ENCODE measurements at places on chromosomes 13 and 19.

DNA sequence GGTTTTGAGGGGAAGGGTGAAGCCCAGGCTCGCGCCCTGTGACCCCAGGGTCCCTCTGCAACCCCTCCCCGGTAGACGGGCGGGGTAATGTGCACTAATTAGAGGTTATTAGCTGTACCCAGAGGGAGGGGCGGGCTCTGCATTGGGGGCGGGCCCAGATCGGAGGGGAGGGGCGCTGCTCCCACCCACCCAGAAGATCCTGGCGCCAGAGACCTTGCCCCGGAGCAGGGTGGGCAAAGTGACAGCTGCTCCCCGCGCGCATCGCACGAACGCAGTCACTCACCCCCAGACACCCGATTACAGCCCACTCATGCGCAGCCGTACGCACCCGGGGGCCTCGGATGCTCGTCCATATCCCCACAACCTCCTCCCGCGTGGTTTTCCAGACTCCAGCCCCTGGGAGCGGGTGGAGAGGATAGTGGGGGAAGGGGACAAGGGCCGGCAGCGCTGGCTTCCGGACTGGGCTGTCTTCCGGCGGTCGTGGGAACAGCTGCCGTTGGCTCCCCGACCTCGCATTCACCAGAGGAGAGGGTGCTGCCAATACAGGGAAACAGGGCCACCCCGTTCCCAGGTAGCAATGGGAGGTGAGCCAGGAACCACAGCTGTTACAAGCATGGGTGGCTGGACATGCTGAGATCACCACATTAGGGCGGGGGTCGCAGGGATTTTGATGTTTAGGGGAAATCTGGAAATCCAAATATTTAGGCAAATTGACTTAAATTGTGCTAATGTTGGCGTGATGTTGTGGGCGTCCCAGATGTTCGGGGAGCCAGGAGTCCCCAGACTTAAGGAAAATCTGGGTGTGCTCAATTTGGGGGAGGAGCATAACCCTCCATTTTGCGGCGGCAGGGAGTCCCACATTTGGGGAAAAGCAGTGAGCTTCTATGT, 2.9 kb upstream of the HOOK2 start:
- DNase-seq, result no peak

DNA sequence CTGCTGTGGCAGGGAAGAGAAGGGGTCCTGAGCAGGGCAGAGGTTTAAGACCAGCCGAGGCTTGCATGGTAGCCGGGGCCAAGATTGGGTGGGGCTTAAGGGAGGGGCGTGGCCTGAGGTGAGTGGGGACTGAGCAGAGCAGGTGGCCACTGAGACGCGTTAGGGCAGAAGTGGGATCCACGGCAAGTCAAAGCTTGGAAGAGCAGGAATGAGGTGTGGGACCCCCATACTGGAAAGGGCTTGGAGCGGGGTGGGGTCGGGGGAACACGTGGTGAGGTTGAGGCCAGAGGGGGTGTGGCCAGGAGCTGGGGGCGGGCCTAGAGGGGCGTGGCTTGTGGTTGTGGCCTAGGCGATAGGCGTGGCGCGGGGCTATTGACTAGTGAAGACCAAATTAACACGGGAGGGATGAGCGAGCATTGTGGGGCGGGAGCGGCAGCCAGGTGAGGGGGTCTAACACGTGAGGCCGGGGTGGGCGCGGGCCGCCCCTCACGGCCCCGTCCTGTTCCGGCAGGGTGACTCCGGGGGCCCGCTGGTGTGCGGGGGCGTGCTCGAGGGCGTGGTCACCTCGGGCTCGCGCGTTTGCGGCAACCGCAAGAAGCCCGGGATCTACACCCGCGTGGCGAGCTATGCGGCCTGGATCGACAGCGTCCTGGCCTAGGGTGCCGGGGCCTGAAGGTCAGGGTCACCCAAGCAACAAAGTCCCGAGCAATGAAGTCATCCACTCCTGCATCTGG, 3.3 kb downstream of the CFD start:
- no peak for DNase-seq

- DNase-seq, result no peak
These were observed 2.5 kb downstream of the RPS9 start for GRCh38 chr19:54203151-54203611.

- DNase-seq, result no peak
These were observed 37.1 kb upstream of the XPO4 start for GRCh38 chr13:20939662-20940061.

- no peak for DNase-seq
These were observed 892.9 kb downstream of the EFNB2 start for GRCh38 chr13:105642511-105642958.

DNA sequence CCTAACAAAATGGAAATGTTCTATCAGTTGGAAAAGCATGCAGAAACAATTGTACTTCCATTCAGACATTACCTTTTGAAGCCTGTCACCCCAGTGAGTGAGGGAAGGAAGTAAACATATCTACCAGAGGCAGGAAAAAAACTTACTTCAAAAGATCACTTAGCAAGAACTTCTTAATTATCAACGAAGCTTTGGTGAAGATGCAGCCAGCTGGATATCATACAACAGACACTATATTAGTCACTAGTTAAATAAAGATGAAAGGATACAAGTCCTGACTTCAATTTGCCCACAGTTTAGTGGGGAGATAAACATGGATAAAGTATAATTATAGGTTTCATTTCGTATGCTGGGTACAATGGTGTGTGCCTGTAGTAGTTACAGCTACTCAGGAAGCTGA, 148.8 kb downstream of the TNFRSF19 start:
- no peak for DNase-seq

DNA sequence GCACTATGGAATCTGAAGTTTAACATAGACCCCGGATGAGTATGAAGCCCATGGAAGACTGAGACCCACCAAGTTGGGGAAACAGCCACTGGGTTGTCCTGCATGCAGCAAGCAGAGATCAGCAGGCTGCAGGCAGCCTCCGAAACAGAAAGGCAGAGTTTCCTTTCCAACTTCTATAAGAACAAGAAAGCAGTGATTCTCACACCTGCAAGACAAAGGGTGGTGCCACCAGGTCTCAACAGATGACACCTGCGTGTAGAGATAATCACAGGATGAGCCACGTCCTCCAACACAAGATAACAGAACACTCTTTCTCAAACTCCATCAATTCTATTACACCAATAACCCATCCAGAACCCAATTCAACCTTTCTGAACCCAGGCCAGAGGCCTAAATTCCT, 457.9 kb downstream of the FOXO1 start:
- no peak for DNase-seq

- DNase-seq, result no peak
These were observed 32.5 kb downstream of the PCDH20 start for GRCh38 chr13:61383111-61383510.

- no peak for DNase-seq
These were observed 1.7 kb downstream of the IRGQ start for GRCh38 chr19:43594081-43594697.

DNA sequence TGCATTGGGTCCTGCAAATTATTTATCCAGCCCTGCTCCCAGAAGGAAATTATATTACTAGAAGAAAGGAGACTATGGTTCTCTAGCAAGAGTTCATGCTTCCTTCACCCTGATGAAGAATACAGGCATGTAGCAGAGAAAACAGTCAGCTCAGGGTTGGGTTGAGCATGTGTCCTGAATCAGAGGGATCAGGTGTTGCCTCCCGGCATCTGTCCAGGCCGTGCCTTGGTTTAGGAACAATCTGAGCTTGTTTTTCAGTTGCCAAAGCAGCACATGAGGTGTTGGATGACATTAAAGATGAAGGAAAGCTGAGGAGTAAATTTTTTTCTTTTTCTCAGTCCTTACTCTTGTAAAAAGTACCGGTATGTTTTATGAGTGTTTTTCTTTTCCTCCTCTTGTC, 62.0 kb downstream of the KL start:
- no peak for DNase-seq

- no peak for DNase-seq
These were observed 71.5 kb downstream of the KCTD15 start for GRCh38 chr19:33868076-33868735.

DNA sequence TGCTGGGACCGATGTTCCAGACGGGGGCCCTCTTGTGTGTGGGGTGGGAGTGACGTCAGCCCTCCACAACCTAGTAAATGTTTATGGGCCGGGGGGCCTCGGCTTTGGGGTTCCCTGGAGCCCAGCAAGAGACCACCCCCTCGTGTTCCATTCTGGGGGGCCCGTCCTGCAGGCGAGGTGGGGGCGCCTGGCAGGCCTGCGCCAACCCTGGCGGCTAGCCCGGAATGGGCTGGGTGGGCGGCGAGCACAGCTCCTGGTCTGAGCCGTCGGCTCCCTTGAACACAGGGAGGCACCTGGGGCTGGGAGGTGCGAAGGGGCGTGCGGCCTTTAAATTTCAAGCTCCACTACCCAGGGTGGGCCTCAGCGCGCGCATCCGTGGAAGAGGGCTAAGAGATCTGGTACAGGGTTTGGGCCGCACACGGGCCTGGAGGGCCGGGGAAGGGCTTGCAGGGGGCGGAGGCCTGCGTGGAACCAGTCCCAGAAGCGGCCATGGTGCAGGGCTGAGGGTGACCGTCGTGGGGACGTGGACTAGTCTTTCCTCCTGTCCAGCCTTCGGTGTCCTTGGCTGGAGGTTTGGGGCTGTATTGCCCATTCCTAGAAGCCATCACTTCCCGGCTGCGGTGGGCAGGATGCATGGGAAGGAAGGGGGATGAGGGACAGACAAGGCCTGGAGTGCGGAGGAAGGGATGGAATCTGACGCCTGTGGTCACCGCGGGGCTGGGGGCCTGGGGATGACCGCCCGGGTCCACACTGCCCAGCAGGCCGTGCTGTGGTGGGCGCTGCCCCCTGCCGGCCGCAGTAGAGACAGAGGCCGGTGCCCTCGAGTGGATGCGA, 11.4 kb downstream of the NDUFA11 start:
- DNase-seq, result no peak

DNA sequence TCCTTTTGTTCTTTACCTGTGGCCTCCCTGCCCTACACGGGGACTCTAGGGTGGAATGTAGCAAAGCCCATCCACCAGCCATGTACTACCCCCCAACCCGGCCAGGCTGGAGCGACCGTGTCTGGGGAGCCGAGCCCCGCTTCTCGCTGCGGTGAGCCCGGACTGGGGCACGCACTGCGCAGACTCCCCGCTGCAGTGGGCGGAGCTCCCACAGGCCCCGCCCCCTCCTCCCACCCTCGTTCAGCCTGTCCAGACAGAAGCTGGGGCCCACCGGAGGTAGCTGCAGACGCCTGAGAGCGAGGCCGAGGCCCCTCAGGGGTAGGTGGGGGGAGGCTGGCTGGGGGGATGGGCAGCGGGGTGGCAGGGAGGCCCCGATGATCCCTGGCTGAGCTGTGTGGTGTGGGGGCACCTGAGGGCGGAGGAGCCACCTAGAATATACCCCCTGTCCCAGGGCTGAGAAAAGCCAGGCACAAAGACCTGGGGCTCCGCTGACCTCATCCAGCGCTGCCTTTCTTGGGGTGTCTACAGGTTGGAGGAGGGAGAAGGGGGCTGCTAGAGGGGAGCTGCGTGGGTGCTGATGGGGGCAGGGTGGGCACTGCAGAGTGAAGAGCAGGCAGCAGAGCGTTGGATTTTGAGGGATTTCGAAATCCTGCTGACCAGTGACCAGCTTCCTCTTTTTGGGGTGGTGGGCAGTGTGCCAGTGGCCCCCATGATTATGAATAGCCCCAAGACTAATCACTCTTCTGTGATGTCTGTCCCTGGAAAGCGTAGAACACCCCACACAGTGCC, 17.3 kb downstream of the PLD3 start:
- DNase-seq, result peak; percentile 86

- no peak for DNase-seq
These were observed 1636.8 kb downstream of the PCDH9 start for GRCh38 chr13:65593298-65593874.

- DNase-seq, result peak; percentile 60
These were observed 121.2 kb downstream of the SHISA2 start for GRCh38 chr13:25930653-25931052.

- DNase-seq, result no peak
These were observed 16.7 kb upstream of the COLGALT1 start for GRCh38 chr19:17538684-17539237.

- no peak for DNase-seq
These were observed 87.6 kb downstream of the ZNF429 start for GRCh38 chr19:21593008-21593481.

DNA sequence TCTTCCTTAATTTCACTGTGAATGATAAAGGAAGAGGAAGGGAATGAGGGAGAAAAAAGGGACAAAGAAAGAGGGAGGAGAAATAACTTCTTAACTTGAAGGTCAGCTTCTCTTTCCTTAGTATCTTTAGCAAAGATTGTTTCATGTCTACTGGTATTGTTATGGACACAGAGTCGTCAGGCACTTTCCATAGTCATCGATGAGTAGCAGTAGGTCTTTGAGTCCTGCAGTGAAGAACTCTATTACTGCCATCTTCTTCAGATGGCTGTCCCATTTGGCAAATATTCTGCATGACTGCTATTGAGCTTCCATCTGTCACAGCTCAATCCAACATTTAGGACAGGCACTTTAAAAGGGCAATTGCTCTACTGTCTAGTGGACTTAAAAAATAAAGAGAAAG, 2463.1 kb downstream of the PCDH9 start:
- DNase-seq, result no peak

- no peak for DNase-seq
These were observed 3.2 kb downstream of the POLRMT start for GRCh38 chr19:629961-630714.

DNA sequence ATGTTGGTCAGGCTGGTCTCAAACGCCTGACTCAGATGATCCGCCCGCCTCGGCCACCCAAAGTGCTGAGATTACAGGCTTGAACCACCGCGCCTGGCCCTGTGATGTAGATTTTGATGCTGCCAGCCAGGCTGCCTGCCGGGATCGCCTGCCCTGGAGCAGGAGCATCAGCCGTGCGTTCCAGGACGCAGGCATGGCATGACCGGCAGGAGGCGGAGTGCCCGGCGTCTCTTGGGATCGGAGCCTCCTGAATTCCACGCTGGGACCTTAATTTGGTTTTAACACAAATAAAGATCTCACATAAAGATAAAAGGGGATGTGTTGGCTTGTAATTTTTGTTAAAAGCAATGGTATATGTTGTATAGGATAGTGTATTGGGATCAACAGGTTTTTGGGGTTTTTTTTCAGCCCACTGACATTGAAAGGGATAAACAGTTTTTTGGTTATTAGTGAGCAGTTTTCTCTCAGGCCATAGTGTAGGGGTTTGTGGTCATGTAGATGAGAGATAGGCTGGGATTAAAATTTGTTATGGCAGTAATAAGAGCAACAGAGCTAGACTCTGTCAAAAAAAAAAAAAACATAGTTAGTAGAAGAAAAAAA, 1406.4 kb downstream of the UQCRFS1 start:
- no peak for DNase-seq

Measured in renal pelvis (tissue), 12 donors.